Endodermal cell (in vitro differentiated cells): ENCODE measurements at places on chromosomes 6 and 20.

DNA sequence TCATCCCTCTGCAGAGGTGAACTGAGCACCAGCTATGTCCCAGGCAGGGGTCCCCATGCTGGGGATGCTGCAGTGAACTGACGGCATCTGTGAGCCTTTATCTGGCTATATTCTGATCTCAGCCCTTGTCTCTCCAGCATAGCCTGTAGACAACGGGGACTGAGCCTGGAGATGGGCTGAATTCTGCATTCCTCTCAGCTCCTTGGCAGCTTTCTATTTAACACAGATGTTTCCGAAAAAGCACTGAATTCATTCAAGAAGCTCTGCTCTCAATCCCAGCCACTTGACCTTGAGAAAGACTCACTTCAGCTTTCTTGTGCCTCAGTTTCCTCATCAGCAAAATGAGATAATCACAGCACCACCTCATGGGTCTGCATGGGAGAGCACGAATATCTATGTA is 204.4 kb upstream of the PMEPA1 start:
- DNase-seq: no peak

DNA sequence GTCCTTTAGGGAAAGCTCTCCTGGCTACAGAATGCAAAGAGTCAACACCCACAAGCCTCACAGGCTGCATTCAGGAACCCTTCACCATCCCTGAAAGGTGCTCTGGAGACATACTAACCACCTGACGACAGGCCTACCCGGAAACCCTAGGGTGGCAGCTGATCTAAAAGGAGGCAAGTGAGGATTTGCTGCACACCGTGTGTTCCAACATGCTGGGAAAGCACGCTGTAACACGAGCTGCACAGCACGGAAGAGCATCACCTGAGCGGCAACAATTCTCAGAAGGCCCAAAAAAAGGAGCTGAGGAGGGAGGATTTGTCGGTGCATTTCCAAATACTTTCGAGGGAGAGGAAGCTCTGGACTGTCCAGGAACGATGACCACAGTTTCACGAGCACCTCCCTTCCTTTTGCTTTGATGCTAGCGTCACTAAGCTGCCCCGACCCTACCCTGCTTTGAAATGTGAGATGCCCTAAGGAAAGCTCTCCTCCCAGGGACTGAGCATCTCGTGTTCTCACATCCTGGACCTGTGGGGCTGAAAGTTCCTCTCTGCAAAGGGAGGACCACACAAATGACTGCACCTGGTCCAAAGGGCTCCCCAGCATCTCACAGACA is 87.0 kb downstream of the PPP1R3G start:
- DNase-seq: no peak

- no peak for DNase-seq
These were observed 173.2 kb downstream of the TMEM242 start for GRCh38 chr6:157150076-157150475.

- no peak for DNase-seq
These were observed 10.6 kb upstream of the RBBP8NL start for GRCh38 chr20:62437927-62438326.

DNA sequence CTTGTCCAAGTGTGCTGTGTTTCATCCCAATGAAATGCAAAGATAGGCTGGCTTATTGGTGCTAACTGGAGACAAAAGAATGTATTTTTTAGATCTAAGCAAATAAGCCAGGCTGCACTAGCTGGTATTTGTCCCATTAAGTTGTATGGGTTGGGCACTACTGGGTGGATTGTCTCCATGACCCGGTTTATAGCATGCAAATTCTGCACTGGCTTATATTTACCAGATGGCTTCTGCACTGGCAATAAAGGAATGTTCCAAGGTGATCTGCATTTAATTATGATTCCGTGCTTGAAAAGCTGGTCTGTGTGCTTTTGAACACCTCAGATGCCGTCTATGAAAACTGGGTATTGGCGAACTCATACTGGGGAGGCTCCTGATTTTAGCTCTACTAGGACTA is 61.4 kb upstream of the MOCS1 start:
- no peak for DNase-seq

GRCh38 chr6:166308033-166308768 is at the start of gene PRR18:
Gene PRR18 (minus strand): TSS chr6:166308392. CDS start chr6:166308142, 250 bp downstream.
- peak; percentile 77 for DNase-seq

DNA sequence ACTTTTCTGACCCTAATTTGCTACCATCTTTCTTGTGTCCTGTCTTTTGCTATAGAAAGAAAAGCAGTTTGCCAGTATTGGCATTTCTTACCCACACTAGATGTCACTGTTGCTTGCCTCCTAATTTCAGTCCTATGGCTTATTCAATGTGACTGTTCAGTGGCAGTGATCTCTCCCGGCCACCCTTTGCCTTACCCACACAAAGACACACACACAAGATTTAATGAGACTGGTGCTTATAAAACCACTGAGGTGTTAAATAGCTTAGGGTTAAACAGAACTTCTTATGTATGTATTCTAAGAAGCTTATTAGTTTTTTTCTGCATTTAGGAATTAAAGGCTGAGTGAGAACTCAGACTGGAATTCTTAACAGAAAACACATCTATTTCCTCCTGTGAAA is 233.6 kb upstream of the ASCC3 start:
- no peak for DNase-seq

GRCh38 chr6:12927746-12928145 is 211.2 kb downstream of the PHACTR1 start:
- DNase-seq: no peak

DNA sequence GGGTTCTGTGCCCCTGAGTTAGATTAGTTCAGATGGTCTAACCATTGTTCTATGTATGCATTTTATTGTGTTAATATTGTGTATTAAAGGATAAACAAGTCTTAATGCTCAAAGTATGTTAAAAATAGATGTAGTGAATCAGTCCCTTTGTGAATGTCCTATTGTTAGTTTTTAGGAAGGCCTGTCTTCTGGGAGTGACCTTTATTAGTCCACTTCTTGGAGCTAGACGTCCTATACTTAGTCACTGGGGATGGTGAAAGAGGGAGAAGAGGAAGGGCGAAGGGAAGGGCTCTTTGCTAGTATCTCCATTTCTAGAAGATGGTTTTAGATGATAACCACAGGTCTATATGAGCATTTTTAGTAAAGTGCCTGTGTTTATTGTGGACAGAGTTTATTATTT is 12.3 kb upstream of the HMGN4 start:
- peak; percentile 7 for DNase-seq

- DNase-seq: no peak
These were observed 38.0 kb downstream of the CDYL start for GRCh38 chr6:4814212-4814611.

GRCh38 chr6:43475516-43475915 is 1.9 kb upstream of the TJAP1 start:
- DNase-seq: peak; percentile 25

- peak; percentile 15 for DNase-seq
These were observed 91.8 kb upstream of the AGPAT4 start for GRCh38 chr6:161365633-161366032.

- peak; percentile 71 for DNase-seq
These were observed 445.4 kb upstream of the DEFB115 start for GRCh38 chr20:30811885-30812671.

DNA sequence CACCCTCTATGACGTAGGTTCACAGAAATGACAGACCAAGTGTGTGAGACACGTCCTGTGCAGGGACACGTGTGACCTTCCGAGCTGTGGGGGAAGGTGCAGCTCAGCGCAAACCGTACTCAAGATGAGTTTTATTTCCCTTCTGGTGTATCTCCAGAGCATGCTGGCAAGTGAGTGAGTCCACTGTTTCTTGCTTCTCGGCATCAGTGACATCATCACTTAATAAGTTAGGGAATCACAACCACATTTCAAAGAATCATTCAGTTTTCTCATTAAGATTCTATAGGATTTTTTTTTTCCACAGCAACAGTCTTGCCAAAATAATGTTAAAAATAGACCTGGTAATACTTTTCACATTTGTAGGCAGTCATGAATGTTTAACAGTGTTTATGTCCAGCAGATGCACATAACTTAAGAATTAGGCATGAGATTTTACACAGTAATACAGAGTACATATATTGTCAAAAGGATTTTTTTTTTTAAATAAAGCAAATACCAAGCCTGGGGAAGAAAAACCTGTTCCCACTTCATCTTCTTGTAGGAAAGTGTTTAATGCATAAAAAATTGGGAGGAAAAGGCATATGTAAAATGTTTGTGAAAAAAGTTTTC is 417.8 kb downstream of the CDC5L start:
- no peak for DNase-seq

DNA sequence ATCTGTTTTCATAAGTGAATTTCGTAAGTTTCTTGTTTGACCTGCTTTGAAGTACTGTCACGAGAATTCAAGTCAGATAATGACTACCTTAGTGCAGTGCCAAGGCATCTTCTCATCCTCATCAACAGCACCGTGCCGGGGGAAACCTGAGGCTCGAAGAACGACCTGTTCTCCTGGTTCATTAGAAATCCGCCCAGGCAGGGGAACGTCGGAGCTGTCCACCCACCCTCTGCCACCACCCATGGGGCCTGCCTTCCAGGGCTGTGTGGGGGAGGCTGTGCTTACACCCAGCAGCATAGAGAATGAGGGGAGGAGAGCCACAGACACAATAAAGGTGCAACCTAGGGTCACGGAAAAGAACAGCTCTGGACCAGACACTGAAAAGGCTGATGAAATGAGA is 101.6 kb downstream of the RAMACL start:
- no peak for DNase-seq

- DNase-seq: peak; percentile 56
These were observed 58.9 kb downstream of the RREB1 start for GRCh38 chr6:7166410-7167293.

- DNase-seq: peak; percentile 60
These were observed 57.3 kb upstream of the MLIP start for GRCh38 chr6:54053881-54054391.

DNA sequence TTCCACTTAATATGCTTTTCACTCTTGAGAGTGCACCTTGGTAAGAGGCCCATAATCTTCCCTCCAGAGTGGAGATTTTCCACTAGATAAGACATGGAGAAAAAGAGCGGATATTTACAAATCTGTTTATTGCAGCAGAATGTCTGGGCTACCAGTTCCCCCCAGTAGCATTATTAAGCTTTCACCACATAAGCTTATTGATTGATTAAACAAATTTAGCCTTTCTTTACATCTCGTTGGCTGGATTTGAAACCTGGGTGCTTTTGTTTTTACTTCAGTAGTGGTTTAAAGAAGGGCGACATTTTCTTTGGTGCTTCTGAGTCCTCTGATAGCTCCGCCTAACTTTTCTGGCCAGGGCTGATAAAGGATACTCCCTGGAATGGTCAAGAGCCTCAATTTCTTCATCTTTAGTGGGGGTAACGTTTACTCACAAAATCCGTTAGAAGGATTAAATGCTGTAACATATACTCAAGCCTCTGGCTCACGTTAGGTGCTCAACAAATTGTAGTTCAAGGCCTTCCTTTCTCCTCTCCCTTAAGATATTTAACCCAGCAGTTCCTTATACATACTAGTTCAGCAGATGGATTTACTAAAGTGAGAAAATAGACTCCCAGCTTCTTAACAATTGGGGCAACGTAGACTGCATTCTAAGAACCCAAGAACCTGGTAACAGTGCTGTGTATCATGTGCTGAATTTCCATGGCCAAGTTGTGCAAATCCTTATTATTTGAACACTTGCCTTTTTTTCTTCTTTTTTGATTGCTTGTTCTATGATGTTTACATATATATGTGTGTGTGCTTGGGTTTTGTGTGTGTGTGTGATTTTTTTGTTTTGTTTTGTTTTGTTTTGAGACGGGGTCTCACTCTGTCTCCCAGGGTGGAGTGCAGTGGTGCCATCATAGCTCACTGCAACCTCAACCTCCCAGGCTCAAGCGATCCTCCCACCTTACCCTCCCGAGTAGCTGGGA is 91.4 kb downstream of the RREB1 start:
- DNase-seq: no peak

- no peak for DNase-seq
These were observed 341.2 kb downstream of the CDKAL1 start for GRCh38 chr6:20875369-20875963.

DNA sequence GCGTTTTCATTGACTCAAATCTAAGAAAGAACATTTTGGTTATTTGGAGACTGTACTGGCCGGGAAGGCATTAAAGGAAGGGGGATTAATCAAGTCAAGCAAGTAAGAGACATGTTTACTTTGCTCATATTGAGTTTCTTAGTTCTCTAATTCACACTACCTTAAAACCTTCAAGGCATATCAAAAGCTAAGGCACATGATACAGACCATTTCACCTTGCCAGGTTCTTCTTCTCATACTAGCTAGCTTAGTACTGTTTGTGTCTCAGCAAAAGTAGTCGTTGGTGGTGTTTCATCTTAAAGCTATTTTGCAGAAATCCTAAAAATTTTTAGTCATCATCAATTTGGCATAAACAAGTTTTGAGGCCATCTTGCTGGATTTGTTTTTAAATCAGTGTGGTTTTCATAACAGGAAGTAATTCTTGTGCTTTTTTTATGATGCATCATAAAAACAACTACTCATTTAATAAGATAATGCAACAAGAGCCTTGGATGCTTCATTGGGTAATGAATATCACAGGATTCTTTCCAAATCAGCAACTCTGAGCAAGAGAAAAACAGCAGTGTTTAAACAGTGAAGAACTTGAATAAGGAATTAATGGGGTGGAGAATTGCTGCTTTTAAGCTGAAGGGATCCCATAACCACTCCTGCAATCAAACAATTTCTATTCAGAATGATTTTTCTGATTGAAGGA is 425.3 kb downstream of the EPM2A start:
- no peak for DNase-seq

GRCh38 chr6:113846577-113846976 is 10.6 kb upstream of the MARCKS start:
- no peak for DNase-seq

GRCh38 chr6:134930463-134930862 is 19.4 kb downstream of the ALDH8A1 start:
- no peak for DNase-seq

DNA sequence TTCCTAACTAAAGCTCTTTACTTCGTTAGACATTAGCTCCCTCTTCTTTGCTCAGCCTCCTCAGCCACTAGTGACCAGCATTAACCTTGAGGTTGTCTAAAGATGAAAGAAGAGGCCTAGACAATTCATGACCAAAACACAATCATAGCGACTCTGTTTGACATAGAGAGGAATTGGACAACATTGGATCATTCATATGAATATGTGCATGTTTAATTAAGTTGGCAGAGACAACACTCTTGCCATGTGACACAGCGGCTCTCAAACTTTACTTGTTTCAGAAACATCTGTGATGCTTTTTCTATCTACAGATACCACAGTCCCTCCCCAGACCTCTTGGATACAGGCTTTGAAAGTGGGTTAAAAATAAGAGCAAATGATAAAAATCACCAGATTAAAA is 81.7 kb downstream of the LINC00237 start:
- no peak for DNase-seq

- DNase-seq: no peak
These were observed 1193.4 kb upstream of the MAP3K7 start for GRCh38 chr6:91780270-91780669.

GRCh38 chr6:1099264-1099663 is 212.6 kb upstream of the FOXQ1 start:
- no peak for DNase-seq
